Bone marrow (tissue), 2 donors: ENCODE measurements at places on chromosomes 2 and 18.

DNA sequence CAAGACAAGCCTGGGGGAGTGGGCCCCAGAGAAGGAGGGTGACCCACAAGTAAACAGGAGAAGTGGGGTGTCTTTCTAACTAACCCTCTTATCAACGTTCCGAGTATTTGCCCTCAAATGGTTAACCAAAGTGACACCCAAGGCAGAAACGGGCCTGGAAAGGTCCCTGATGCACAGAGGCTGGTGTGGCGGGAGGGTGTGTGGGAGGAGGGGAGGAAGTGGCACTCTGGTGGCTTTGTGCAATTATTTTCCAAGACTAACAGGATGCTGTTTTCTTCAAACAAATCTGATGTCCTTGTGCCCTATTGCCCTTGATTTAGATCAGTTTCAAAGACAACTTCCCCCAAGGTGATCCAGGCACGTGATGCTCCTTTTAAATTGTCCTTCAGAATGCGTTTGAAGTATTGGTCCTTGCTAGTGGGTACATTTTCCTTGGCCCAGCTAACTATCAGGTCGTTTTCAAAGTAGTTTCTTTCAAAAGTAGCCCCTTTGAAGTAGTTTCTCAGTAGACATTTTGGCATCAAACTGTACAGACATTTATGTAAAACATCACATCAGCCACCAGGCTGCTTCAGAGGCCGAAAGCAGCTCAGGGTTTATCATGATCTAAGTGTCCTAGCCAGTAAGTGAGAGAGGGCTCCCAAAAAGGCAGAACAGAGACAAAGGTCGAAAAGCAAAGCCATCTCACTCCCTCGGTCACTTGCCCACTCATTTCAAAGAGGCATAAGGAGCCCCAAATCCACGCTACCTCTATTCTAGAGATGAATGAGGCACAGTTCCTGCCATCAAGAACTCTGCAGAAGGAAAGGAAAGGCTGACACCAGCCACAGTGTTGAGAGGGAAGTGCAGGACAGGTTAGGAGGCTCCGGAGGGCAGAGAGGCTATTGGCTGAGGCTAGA, 371.1 kb upstream of the ID2 start:
- peak; percentile 48 for DNase-seq

DNA sequence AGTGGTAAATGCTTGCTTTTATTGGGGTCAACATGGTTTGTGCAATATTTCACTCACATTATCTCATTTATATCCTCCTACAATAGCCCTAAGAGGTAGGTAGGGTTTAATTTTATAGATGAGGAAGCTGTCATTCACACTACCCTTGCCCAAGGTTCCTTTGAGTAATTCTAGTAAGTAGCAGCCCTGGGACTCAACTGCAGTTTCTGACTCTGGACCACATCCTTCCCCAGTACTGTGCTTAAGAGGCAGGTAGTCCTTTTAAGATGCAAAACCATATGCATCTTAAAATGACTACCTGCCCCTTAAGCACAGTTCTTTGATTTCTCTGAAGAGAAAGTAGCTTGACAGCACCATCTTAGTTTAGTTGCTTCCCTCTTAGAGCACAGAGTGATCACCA, 15.7 kb upstream of the NT5C1B start:
- no peak for DNase-seq

DNA sequence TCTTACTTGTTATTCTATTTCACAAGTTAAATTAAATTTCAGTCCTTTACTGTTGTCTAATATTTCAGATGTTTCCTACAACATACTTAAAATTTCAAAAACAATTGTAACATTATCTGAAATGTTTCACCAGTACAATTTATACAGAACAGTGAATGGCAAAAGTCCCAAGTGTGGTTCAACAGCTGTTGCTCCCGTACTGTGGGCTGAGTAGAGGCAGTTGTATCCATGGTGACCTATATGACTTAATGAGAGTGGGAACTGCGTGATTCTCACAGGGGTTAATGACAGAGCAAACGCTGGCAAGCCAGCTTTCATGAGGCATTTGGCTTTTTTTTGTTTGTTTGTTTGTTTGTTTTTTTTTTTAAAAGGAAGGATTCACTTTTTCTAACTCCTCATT, 5.3 kb upstream of the PLCL1 start:
- DNase-seq, result no peak

DNA sequence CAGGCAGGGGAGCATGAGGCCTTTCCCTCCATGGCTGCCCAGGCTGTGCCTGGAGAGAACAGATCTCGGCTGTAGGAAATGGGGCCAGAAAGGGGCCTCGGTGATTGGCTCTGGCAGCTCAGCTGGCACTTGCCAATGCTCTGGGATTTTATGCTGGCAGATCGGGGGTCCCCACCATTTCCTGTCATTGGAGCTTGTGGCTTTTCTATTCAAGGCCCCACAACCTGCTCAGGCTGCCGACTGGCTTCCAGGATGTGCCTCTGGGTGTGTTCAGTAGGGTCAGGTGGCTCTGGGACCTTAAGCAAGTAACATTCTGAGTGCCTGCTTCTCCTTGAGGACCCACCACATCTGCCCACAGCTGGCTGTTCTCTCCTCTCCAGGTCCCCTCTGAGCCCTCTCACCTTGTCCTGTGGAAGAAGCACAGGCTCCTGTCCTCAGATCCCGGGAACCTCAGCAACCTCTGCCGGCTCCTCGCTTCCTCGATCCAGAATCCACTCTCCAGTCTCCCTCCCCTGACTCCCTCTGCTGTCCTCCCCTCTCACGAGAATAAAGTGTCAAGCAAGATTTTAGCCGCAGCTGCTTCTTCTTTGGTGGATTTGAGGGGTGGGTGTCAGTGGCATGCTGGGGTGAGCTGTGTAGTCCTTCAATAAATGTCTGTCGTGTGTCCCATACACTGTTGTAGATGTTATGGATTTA, 4.2 kb downstream of the GNLY start:
- no peak for DNase-seq

- DNase-seq, result no peak
These were observed 256.0 kb downstream of the DCDC2C start for GRCh38 chr2:3959372-3959771.

DNA sequence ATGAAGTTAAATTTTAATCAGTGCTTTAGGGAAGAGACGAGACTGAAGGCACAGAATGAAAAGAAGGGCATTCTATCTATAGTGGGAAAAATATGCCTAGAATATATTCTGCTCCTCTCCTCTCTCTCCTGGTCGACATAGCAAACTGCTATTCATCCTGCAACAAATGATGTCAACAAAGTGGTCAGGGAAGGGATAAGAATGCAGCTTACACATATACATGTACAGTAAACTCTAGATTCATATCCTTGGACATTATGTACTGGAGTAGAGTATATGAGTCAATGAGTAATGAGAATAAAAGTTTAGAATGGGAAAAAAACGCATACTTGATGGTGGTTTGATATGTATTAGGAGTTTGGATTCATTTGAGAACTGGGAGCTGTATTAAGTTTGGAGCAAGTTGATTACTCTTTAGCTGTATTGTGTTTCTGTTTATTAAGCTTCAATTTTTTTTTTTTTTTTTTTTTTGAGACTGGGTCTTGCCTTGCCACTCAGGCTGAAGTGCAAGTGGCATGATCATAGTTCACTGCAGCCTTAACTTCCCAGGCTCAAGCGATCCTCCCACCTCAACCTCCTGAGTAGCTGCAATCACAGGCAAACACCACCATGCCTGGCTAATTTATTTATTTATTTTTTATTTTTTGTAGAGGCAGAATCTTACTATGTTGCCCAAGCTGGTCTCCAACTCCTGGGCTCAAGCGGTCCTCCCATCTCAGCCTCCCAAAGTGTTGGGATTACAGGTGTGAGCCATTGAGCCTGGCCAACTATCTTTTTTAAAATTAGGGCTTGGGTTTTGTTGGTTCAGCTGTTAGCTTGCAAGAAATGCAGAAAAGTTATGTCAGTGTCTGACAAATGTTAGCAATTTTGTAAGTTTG, 53.8 kb downstream of the STAT1 start:
- DNase-seq, result no peak

DNA sequence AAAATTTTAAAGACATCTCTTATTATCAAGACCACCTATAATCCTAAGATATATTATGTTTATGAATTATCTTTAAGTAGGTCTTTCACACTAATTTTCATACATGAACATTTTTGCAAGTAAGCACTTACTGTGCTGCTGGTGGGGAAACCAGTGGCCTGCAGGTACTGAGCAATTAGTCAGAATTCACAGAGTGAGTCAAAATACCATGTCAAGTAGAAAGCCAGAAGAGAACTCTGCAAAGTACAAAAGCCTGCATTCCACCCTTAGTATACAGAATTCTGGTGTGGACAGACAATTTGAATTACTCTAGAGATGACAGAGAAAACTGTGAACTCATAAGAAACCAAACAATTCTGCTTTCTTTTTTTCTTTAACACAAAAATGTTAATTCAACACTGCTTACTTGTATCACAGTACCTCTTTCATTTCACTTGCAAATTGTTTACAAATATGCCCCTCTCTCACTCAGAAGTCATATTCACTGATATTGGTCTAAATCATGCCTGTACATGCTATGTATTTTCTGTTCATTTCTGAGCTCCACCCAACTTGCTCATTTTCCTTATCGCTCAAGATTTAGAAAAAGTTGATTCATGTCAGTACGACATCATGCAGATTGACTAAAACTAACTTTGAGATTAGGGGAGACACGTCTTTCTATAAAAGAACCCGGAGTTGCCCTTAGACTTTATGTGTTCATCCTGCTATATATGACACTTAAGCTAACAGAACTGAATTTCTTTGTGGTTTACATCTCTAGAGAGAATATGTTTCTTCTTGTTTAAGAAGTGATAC, 182.9 kb downstream of the IKZF2 start:
- no peak for DNase-seq

DNA sequence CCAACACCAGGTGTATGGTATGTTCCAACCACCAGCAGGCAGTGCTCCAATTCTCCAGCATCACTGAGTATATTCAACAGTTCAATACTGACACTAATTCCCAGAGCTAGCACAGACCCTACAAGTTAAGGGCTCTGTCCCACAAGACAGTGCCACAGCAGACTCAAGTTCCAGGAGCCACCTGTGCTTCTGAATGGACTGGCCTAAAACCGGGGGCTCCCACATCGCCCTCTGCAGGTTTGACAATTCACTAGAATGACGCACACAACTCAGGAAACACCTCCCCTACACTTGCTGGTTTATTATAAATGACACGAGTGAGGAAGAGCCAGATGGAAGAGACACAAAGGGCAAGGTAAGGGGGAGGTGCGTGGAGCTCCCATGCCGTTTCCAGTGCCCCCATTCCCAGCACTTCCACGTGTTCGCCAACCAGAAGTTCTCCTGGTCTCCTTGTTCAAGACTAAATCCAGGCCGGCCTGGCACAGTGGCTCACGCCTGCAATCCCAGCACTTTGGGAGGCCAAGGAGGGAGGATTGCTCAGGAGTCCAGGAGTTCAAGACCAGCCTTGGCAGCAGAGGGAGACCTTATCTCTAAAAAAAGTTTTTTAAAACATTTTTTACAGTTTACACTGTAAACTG, 12.2 kb upstream of the ATP6V1B1 start:
- DNase-seq, result no peak

DNA sequence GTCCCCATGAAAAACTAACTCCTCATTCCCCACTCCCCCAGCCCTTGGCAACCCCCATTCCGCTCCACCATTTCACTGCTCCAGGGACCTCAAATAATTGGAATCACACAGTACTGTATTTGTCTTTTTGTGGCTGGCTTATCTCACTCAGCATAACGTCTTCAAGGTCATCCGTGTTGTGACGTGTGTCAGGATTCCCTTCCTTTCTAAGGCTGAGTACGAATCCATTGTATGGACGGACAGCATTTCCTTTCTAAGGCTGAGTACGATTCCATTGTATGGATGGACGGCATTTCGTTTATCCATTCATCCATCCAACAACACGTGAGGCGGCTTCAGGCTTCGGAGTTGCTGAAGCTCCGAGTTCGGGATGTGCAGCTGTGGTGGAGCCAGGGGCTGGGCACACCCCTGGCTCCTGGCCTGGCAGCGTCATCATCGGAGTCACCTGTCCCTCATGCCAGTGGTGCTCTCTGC, 1.2 kb upstream of the ASB1 start:
- no peak for DNase-seq

GRCh38 chr2:137952586-137953129, 11.6 kb upstream of the HNMT start:
- peak; percentile 20 for DNase-seq

DNA sequence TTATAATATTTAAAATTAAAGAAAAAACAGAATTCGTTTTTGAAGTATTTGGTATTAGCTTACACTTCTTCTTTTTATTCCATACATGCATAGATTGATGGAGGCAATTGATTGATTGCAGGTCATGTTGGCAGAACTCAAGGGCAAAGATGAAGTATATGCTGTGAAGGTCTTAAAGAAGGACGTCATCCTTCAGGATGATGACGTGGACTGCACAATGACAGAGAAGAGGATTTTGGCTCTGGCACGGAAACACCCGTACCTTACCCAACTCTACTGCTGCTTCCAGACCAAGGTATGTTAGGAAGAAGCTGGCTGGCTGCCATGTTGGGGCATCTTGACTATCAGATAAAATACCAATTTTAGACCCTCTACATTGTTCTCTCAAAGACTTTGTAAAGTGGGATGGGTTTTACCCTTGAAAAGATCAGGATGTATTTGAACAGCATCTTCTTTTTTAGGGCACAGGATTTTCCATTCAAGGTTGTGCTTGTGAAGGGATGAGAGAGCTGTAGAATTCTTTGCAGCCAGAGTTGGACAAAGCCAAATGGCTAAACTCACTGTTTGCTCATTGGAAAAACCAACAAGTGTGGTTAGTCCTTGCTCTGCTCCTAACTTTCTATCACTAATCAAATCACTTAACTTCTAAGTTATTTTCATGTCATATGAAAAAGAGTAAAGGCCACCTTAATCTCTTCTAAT, 286.8 kb upstream of the EPAS1 start:
- DNase-seq, result no peak

GRCh38 chr2:24354957-24355356, 5.4 kb downstream of the ITSN2 start:
- DNase-seq, result no peak

DNA sequence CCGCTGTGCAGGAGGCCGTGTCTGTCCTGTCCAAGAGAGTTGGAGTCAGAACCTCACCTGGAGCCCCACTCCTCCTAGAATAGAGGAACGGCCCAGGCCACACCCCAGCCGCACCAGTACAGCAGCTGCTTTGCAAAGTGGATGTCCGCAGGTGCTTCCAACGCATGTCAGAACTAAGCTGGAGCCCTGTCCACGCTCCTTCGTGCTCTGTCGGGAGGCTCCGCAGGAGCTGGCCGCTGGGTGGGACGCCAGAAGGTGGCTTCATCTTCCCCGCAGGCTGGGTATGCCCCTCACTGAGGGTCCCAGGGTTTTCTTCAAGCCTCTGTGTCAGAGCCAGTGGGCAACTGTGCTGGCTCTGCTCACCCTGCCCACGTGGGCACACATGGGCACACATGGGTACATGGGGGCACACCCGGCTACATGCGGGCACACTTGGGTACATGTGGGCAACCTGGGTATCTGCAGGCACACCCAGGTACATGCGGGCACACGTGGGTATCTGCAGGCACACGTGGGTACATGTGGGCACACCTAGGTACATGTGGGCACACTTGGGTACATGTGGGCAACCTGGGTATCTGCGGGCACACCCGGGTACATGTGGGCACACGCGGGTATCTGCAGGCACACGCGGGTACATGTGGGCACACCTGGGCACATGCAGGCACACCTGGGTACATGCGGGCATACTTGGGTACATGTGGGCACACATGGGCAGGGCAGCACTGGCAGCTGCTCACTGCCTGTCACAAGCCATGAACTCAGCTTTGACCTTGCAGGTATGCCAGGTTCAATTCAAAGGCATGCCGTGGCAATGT, 67.1 kb upstream of the CTDP1 start:
- no peak for DNase-seq

GRCh38 chr18:49681387-49681786, 119.5 kb downstream of the LIPG start:
- DNase-seq, result no peak

GRCh38 chr2:108399479-108399878, 21.7 kb downstream of the SULT1C4 start:
- DNase-seq, result no peak
